ENCODE measurements at places on chromosomes 1 and 21.

GRCh38 chr1:176878750-176879536, 285.6 kb downstream of the ASTN1 start:
- DNase-seq: no peak

- no peak for DNase-seq
Measured at GRCh38 chr1:52424813-52425212, 20.4 kb downstream of the PRPF38A start.

GRCh38 chr1:204660509-204660908, 25.0 kb downstream of the LRRN2 start:
- DNase-seq: no peak

DNA sequence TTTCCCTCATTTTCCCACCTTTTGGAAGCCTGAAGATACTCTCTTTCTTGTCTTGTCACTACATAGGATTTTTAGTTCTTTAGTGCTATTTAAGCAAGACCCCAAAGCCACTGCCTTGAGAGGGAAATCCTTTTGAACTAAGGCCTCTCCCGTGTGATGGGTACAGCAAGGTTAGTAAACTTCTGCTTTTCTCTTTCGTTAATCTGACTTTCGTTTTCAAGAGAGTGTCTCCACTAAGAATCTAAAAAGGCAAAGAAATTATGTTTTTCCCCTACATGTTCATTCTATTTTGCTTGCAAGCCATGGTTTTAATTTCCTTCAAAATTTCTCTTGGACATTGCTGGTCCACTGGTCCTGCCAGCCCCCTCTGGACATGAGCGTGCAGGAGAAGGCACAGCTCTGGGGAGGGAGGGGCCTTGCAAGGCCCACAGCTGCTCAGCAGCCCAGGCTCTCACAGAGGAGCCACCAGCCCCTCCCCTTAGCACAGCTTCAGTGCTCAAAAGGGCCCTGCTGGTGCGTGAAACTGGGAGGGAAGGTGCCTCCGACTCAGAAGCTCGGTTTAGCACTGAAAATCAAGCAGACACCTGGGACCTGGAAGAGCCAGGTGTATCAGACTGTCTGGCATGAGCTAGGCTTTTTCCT, 210.9 kb upstream of the GALNT2 start:
- peak; percentile 12 for DNase-seq

DNA sequence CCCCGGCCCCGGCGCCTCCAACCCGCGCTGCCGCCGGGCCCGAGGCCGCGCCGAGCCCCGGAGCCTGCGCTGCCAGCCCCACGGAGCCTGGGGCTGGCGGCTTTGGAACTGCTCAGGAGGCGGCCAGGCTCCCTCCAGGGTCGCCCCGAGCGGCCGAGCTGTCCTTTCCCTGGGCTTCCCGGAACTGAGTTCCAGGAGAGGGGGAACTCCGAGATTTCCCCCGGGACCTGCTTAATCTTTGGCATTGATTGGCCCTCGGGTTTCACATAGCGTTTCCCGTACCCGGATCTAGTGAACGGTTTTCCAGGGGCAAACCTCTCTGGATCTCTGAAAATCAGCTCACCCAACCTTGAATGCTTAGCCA, 504 bp downstream of the H6PD start:
- DNase-seq: no peak

GRCh38 chr1:53319296-53320101, 8.4 kb downstream of the LRP8 start:
- DNase-seq: no peak

GRCh38 chr1:168512864-168513595, 30.8 kb downstream of the XCL2 start:
- DNase-seq: peak; percentile 51

GRCh38 chr1:205923651-205924459, 19.4 kb downstream of the SLC26A9 start:
- no peak for DNase-seq

- DNase-seq: no peak
Measured at GRCh38 chr1:226778657-226779058, 39.6 kb upstream of the ITPKB start.

DNA sequence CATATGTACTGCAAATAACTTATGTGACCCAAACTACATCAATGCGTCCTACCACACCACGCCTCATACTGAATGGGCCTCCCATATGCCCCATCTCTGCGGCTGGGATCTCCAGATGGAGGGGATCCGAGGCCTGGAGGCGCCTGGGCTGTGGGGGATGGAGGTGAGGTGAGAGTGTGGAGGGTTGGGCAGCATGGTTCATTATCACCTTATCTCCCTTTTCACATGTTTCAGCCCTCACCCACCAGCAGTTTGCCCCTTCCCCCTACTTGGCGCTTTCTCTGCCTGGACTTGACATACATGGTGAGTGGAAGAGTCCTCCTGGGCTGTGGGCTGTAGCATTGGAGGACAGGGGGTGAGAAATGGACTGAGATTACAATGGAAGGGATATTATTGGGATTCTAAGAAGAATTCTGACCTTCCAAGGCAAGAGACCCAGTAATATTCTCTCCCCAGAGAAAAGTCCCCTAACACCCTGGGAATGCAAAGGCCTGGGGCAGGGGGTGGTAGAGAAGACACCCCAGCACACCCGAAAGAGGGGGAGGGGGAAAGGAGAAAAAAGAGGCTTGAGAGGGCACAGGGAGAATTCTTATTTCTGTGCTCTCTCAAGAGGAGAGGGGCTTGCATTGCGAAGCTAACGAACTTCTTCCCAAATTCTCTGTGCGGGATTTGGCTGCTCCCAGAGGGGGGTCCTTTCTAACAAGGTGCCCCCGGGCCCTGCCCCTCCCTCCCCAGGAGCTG, 61.4 kb downstream of the MEF2D start:
- DNase-seq: no peak
